Cardiac fibroblast (primary cell): ENCODE measurements at places on chromosomes 13 and 19.

DNA sequence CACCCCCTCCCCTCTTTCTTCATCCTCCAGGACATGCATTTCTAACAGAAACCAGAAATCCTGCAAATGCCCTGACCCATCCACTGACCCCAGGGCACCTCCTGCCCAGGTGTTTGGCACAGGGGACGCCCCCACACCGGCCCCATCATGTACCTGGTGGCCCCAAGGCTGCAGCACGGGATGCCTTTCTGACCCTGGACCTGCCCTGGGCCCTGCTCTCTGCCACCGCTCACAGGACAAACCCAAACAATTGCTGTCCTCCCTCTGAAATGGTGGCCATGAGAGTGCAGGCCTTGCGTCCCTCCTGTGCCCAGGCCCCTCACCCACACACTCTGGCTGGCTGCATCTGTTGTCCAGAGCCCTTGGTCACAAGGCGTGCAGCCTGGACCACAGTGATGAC lies 12.1 kb downstream of the SCGB2B2 start:
- DNase-seq, result no peak

DNA sequence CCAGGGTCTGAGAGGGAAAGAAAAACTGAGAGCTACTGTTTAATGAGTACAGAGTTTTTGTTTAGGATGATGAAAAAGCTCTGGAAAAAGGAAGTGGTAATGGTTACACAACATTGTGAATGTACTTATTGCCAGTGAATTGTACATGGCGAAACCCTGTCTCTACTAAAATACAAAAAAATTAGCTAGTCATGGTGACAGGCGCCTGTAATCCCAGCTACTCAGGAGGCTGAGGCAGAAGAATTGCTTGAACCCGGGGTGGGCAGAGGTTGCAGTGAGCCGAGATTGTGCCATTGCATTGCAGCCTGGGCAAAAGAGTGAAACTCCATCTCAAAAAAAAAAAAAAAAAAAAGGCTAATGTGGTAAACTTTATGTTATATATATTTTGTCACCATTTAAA lies 96.3 kb downstream of the VWA8 start:
- peak; percentile 34 for DNase-seq

DNA sequence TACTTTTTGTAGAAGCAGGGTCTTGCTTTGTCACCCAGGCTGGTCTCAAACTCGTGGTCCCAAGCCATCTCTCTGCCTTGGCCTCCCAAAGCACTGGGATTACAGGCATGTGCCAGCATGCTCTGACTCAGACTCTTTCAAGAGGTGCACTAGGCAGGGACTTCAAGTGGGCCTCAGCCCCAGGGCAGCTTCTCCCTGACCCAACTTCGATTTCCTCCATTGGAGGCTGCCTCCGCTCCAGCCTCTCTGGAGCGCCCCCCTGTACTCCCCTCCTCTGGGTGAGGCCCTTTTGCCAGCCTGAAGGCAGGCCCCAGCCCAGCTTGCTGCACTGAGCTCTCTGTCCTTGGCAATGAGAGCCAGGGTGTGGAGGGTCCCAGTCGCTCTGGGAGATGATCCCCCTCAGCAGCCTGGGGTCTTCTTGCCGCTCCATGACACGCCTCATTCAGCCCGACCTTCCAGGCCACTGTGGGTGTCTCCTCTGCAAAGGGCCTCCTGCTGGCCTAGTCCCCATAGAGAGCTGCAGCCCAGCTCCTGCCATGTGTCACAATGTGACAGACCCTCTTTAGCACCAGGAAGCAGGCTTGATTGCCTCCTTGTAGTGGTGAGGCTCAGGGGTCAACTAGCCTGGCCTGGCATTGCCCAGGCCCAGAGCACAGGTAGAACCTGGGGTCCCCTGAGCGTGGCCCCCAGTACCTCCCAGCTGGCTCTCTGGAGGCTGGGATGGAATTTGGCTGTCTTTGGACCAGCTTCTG lies 16.4 kb downstream of the CARM1 start:
- DNase-seq, result no peak

- DNase-seq, result peak; percentile 73
These were observed 14.1 kb downstream of the SHANK1 start for GRCh38 chr19:50705422-50706019.

DNA sequence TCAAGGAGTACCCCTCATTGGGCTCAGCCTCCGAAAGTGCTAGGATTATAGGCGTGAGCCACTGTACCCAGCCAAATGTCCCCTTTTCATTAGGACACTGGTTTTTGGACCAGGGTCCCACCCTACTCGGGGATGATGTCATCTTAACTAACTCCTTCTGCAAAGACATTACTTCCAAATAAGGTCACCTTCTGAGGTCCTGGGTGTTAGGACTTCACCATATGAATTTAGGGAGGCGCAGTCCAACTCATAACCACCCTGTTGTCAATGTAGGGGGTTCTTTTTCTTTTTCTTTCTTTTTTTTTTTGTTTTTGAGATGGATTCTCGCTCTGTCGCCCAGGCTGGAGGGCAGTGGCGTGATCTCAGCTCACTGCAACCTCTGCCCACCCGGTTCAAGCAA lies 32.7 kb upstream of the NFIC start:
- no peak for DNase-seq

DNA sequence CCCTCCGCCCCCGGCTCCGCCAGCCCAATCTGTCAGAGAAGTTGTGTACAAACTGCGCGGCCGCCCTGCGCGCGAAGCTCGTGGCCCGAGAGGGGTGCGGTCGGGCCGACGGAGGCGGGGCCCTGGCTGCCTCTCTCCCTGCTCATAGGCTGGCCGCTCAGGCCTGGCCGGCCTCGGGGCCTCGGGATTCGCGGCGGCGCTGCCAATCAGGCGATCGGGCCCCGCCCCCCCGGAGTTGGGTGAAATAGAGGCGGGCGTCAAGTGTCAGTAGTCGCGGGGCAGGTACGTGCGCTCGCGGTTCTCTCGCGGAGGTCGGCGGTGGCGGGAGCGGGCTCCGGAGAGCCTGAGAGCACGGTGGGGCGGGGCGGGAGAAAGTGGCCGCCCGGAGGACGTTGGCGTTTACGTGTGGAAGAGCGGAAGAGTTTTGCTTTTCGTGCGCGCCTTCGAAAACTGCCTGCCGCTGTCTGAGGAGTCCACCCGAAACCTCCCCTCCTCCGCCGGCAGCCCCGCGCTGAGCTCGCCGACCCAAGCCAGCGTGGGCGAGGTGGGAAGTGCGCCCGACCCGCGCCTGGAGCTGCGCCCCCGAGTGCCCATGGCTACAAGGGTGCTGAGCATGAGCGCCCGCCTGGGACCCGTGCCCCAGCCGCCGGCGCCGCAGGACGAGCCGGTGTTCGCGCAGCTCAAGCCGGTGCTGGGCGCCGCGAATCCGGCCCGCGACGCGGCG lies at the start of gene KLF5:
Gene KLF5 (plus strand): TSS at position 270 of the 724 bp plus-strand sequence. CDS start 323 bp downstream, at position 593.
- DNase-seq, result peak; percentile 94

GRCh38 chr19:17376935-17377600 lies at the start of gene PLVAP:
Gene PLVAP (minus strand): TSS chr19:17377342. CDS start chr19:17377288, 54 bp downstream.
- DNase-seq, result no peak

- DNase-seq, result peak; percentile 56
These were observed 930 bp downstream of the ZNF136 start for GRCh38 chr19:12163826-12164225.

DNA sequence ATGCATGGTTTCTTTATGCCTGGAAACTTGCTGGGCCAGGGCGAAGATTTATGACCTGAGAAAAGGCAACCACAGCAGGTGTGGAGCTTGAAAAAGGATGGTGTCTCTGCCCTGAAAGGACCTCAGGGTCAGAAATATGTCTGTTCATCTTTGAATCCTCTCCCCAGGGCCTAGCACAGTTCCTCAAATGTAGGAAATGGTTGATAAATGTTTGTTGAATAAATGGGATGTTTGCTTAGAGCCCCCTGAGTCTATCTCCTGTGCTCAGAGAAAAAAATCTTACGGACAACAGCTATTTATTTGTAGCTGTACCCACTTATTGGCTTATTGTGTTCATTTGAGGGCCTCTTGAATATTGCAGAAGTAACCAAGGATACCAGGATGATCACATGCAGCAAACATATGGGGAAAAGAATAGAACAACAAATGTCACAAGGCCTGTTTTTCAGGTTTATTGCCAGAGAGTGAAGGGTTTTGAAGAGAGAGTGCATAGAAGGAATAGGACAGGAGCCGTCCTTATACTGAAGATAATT lies 114.5 kb downstream of the KLF5 start:
- DNase-seq, result no peak

DNA sequence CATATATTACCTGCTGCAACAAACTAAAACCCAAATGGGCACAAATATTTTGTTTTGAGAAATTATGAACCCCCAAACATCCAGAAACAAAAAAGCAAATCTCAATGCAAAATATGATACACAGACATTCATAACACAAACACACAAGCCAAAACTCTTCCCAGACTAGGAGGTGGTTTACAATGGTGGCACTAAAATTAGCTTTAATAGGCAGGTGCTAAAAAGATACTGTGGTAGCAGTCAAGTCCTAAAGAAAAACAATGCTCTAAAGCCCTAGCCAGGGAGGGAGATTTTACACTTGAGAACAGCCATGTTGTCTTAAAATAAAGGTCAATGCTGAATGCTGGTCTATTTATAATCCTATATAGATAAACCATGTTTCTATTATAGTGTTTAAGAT lies 65.0 kb downstream of the DOCK9 start:
- no peak for DNase-seq

DNA sequence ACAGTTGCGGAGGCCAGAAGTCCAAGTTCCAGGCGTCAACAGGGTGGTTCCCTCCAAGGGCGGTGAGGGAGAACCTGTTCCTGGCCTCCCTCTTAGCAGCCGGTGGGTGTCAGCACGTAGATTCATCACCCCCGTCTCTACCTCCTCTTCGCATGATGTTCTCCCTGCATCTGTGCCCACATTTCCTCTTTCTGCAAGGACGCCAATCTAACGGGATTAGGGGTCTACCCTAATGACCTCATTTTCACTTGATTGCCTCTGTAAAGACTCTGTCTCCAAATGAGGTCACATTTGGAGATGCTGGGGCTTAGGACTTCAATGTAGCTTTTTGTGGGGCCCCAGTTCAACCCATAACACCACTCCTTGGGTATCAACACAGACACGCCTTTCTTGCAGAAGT lies 38.5 kb downstream of the DPF1 start:
- no peak for DNase-seq

DNA sequence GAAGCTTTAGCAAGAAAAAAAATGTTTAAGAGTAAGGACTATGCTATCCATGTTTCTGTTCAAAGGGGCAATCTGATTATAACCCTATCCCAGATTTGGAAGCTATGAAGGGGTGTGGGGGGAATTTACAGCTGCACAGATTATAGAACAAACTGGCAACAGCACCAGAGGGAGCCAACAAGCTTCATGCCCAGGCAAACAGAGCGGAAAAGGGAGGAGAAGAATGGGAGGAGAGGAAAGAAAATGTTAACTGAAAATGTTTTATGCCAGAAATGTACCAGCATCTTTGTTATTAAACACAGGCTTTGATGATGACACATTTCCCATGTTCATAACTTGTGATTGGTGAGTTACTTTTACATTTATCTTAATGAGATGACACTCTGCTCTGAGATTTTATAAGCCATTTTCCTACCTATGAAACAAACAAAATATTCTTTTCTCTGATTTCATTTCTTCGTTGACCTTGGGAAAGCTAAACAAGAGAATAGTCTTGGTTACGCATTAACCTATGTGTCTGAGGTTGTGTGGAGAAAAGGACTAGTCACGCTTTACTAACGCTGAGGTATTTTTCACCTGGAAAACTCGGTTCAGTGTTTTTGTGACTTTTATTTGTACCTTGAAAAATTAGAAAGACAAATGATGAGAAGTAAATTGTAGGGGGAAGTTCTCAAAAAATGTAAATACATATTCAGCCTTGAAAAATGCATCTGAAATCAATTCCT lies 235.8 kb upstream of the MIR17HG start:
- DNase-seq, result no peak

DNA sequence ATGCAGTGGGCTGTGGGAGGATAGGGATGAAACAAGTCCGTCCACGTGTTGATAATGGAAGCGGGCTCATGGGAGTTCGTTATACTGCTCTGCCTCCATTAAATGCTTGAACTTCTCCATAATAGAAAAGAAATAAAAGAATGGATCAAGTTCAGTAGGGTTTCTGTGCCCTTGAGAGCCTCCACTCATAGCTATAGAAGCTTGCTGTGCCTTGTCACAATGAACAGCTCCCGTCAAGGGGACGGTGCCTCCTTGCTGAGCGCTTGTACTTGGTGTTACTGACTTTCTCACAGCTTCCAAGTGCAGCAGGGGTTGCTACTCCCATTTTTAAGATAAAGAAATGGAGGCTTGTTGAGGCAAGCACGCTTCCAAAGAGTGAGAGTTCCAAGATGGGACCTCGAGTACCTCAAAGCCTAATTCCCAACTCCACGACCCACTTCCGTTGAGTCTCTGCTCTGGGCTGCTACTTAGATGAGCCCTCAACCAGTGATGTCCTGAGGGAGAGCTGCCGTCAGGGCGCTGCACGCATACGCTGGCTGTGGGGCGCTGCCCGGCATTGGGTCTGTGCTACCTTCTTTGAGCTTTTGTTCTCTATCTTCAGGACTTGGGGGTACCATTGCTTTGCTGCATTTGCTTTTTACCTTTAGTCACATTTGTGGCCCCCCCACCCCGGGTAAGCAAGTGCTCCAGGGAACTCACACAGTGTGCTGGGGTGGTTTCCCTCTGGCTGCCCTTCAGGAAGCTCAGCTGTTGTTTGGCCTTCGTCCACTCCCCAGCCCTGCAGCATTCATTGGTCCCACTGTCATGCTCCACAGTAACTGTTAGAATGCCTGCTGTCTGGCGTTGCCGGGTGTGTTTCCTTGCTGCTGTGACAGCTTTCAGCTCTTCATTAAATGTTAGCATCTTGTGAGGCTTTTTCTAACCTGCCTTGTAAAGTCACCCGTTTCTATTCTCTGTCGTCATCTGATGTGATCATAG lies 9.5 kb downstream of the SNRNP70 start:
- peak; percentile 26 for DNase-seq

DNA sequence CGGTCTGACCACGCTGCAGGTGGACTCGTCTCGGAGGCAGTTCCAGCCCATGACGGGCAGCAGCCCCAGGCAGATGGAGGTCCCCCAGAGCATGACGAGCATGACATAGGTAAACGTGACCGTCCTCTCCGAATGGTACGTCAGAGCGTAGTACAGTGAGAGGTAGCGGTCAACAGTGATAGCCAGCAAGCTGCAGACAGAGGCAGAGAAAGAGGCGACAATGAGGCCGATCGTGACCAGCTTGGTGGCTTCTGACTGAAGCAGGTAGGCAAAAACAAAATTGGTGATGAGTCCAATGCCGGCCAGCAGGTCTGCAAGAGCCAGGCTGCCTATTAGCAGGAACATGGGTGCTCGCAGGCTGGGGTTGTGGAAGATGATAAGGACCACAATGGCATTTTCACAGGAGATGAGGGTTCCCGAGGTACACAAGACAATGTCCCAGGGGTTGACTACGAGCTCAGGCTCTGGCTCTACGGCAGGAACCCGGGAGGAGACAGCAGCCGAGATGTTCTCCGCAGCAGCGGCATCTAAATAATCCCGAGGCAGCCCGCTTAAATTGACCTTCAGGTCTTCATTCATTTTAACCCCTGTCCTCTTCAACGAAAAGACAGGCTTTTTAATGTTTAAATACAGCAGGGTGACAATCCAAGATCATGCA lies 1.2 kb downstream of the GPR12 start:
- no peak for DNase-seq
